Subcutaneous adipose tissue (tissue), 4 donors: ENCODE measurements at places on chromosomes 11 and 22. TPM values are rescaled to one million over a fixed set of nuclear protein-coding genes. Genes with fewer than 3 reads are reported as not detected.

Gene SPDYC
- not detected for total RNA-seq

Gene HBB
- total RNA-seq = 125 TPM

Gene TMPRSS6
- total RNA-seq = not detected

Gene THRSP
- total RNA-seq = 24.8 TPM

Gene ISX
- total RNA-seq = not detected

Gene MAP6
- total RNA-seq = 2.0 TPM

Gene IGF2
- 26.6 TPM for total RNA-seq

Gene PATE4
- not detected for total RNA-seq

Gene PPFIBP2
- total RNA-seq = 33.3 TPM

Gene ZNRD2
- total RNA-seq = 29.4 TPM

Gene RFPL2
- total RNA-seq = not detected
